ENCODE measurements at places on chromosomes 3 and 15.

DNA sequence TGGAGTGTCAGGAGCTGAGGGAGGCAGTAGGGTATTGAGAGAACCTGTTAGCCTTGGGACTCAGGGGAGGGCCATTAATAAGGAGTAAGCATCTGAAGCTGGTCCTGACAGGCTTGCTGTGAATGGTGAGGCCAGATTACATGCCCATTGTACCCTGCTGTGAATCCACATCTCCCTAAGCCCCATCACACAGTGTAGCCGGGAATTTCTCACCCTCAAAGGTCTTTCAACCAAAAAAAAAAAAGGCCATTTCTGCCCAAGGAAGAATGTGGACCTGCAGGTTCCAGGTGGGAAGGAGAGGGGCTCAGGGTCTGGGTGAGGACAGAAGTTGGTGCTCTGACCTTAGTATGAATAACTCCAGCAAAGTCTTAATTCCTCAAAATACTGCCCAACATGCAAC is 37.2 kb downstream of the MAGEF1 start:
- DNase-seq, result no peak

GRCh38 chr3:50448752-50449539 is 54.5 kb downstream of the CACNA2D2 start:
- no peak for DNase-seq

- no peak for DNase-seq
Observed at GRCh38 chr15:81163961-81164800, 30.1 kb downstream of the CFAP161 start.

- no peak for DNase-seq
Observed at GRCh38 chr3:192042116-192042515, 581.2 kb downstream of the PYDC2 start.

- DNase-seq, result no peak
Observed at GRCh38 chr15:56199038-56199437, 44.6 kb downstream of the RFX7 start.

DNA sequence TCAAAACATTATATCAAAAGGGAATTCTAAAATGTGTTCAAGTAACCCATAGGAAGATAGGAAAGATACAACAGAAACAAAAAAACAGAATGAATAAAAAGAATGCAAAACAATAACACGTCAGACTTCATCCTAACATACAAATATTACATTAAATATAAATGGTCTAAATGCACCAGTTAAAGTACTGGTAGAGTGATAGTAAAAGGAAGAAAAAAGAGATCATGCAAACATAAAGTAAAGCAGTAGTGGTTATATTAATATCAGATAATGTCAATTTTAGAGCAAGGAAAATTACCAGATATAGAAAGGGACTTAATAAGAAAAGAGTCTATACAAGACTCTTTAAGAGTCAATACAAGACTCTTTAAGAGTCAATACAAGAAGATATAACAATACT is 755.7 kb downstream of the MCTP2 start:
- DNase-seq, result no peak

DNA sequence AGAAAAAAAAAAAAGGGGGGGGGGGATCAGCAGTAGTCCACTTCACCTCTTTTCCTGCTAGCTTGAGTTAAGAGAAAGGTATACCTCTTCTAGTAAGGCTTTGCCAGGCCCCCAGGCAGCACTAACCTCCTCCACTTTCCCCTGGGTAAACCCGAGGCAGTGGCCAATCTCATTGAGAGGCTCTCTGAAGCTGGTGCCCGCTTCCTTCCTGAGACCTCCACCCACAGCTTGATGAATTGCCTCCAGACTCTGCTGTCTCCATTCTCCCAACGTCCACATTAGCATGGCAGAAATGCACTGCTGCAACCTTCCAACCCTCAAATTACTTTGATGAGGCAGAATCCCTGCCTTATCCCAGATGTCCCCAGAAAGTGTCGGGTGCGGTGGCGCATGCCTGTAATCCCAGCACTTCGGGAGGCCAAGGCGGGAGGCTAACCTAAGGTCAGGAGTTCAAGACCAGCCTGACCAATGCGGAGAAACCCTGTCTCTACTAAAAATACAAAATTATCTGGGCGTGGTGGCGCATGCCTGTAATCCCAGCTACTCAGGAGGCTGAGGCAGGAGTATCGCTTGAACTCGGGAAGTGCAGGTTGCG is 15.3 kb downstream of the RLBP1 start:
- DNase-seq, result no peak

GRCh38 chr15:91208371-91208770 is 108.3 kb downstream of the SV2B start:
- no peak for DNase-seq

- no peak for DNase-seq
Observed at GRCh38 chr3:66386925-66387650, 113.7 kb downstream of the LRIG1 start.

DNA sequence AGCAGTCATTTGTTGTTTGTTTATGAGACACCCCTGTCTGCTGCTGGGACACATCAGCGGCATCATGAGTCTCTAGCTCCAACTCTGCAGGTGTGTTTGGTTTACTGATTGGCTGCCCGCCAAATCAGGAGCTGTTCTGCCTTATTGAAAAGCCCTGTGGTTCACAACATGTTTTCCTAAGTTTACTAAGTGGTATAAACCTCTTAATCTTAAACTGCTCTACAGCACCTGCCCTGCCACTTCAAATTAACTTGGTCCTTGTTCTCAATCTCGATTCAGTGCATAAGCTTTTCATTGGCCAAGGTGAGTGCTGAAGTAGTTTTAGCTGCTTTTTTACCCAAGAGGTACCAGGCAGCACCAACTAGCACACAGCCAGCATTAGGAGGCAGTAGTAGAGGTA is 77.8 kb upstream of the WDR72 start:
- DNase-seq, result no peak

- no peak for DNase-seq
Observed at GRCh38 chr3:151402349-151402748, 17.8 kb upstream of the P2RY12 start.

DNA sequence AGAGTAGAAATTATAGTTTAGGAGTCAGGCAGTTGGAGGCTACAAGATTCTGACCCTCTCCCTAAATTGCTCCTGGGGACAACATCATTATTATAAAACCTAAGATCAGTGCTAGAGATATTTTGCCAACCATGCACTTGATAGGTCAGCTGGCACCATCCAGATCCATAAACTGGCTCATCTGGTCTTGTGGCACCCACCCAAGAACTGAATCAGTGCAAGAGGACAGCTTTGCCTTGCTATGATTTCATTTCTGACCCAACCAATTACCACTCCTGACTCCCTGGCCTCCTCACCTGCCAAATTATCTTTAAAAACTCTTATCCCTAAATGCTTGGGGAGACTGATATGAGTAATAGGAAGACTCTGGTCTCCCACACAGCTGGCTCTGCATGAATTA is 461.1 kb upstream of the TGFBR2 start:
- no peak for DNase-seq

DNA sequence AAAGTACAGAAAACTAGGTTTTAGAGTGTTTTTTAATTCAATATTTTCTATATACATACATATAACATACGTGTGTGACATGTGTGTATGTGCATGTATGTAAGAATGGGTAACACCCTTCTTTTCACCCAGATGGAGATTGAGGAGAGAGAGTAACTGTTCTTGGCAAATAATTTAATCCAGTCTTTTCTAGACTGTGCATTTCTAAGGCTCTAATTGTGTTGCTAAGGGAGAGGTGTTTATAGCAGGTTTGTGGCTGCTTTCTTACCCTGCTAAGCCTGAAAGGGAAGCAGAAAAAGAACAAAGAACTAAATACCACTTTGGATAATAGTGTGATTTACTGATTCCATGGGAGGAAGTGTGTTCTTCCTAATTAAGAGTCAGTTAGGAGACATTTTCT is 46.0 kb upstream of the ALDH1L1 start:
- no peak for DNase-seq

- no peak for DNase-seq
Observed at GRCh38 chr3:94292151-94292550, 229.3 kb downstream of the NSUN3 start.

DNA sequence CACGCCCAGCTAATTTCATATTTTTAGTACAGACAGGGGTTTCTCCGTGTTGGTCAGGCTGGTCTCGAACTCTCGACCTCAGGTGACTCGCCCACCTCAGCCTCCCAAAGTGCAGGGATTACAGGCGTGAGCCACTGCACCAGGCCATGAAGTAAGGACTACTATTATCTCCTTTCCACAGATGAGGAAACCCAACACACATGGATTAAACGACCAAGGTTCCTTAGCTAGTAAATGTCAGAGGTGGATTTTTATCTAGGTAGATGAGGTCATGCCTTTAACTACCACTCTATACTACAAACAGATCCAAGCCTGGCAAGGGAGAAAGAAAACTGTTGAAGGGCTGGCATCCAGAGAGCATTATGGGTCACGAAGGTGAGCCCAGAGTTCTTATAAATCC is 15.5 kb upstream of the TBL1XR1 start:
- no peak for DNase-seq

DNA sequence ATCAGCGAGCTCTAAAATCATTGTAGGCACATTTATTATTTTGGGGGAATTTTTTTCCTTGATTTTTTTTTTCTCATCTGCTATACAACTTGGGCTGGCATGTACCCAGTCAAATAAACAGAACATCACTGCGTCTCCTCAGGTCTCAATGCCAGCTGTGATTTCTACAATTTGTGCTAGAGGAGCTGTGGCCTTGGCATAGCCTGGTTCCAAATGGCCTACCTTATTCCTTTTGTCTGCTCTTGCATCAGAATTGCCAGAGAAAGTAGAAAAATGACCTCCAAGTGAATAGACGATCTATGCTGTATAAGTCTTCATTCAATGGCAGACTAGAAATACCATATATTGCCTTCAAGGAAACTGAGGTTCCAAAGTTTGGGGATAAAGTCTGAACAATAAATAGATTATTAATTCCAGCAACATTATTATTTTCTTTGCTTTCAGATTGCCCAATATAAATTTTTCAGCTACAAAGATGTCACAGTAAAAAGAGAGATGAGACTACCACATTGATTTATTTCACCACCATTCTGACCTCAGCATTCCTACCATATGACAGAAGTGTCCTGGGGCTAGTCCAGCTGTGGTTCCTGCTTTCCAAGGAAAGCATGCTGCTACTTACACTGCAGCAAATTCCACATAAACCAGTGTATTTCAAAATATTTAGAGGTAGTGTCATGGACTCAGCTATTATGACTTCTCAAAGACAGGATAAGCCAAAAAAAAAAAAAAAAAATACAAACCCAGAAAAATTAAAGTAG is 493.9 kb upstream of the ZNF385D start:
- DNase-seq, result no peak

- DNase-seq, result no peak
Observed at GRCh38 chr3:140552403-140552802, 125.5 kb upstream of the TRIM42 start.

DNA sequence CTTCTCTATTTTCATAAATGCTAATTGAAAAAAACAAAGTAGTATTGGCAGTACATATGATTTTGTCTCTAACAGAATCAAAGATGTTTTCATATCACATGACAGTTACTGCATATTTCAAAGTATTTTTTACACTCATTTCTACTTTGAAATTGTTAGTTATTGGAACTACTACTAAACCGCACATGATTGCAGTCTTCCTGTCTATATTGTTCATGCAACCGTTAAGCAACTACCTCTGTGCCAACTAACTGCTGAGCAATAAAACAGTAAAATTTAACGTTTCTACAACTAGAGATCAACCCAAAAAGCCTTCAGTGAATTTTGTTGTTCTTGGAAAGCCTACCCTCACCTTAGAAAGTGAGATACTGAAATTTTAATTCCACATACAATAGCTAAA is 64.2 kb downstream of the DMXL2 start:
- no peak for DNase-seq

DNA sequence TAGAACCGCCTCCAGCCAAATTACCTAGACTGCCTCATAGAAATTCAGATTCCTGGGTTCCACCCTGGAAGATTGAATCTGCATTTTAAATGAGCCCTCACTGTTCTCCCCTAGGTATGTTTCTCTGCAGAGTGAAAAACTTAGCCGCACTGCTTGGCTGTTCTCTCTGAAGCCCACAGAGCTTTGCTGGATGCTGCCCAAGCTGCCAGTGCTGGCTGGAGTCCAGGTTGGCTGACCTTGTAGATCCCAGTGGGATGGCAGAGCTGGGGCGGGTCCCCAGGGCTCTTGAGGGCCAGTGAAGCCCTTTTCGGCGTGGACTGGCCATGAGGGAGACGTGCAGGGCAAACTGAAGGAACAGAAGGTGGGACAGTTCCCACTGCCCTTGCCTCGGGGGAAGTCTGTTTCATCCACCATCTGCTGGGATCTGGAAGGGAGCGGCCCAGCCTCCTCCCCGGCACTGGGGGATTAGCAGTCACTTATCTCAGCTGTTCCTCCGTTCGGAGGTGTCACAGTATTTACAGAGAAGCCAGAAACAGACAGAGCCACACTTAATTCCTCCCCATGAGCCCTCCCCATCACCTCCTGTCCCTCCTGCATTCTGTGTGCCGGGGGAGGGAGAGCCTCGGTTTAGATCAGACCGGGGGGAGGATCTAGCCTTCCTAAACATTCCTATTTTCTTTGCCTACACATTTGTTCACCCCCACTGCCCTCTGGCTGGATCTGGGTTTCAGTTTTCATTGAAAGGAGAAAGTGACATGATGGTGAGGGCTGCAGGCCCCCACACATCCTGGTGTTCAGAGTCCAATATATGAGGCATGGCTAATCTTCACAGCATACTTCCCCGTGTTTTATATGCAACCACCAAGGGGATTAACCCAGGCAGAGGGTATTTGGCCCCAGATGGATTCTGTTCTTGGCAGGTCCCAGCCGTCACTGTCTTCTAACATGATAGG is 4.1 kb upstream of the ACTC1 start:
- DNase-seq, result no peak

DNA sequence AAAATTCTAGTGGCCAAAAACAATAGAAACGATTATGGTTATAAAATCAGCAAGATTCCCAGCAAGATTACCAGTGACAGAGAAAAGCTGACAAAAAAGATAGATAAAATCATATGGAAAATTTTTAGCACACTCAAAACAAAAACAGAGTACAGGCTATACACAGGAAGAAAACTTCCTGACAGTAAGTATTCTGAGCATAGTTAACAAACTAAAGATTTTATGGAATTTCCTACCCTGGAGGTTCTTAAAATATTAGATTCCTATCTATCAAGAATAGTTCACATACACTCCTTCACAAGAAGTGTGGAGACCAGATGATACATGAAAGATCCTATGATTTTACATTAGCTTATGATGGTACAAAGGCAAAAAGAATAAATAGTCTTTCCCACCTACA is 50.8 kb downstream of the ZNF148 start:
- no peak for DNase-seq

DNA sequence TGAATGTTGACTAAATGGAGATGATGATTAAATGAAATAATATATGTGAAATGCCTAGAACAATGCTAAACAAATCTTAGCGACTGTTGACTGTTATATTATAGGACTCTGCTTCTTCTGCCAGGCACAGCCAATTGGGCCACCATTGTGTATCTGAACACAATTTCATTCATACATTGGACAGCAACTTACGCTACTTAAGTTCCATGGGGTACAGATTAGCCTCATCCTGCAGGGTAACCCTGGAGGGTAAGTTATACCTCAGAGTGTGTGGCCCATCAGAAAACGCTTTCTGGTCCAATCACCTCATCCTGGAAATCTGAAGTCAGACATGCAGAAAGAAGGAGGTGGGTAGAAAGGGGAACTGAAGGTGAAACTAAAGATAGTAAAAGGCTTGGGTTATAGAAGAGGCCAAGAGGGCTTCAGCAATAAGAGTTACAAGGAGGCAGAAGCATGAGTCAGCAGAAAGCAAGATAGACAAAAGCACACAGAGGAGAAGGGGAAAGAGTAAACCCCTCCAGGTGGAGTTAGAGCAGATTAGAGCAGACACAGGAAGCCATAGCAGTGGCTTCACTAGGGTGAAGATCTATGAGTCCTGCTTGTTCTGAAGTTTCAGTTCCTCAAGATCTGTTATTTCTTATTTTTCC is 119.3 kb upstream of the SLC24A5 start:
- no peak for DNase-seq

GRCh38 chr3:187207624-187208023 is 10.3 kb downstream of the RTP1 start:
- DNase-seq, result no peak
